ENCODE measurements at places on chromosomes 2 and 18.

- no peak for ATAC-seq
Measured at GRCh38 chr2:147567136-147567535, 277.7 kb upstream of the ACVR2A start.

DNA sequence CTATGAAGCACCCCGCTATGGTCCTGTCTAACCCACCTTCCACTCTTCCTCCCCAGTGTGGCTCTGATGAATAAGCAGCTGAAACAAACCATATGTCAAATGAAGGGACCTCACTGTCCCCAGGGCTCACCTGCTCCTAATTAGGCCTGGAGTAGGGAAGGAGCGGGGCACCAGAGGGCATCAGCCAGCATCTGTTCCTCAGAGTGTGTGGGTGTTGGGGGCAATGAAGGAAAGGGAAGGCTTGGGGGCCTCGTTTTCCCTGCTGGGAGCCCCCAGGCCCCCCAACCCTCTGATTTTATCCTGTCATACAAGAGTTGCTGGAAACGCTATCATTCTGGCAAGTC lies 274.7 kb downstream of the HAUS1 start:
- ATAC-seq, result no peak

- no peak for ATAC-seq
Measured at GRCh38 chr2:220785178-220785577, 786.9 kb downstream of the EPHA4 start.

DNA sequence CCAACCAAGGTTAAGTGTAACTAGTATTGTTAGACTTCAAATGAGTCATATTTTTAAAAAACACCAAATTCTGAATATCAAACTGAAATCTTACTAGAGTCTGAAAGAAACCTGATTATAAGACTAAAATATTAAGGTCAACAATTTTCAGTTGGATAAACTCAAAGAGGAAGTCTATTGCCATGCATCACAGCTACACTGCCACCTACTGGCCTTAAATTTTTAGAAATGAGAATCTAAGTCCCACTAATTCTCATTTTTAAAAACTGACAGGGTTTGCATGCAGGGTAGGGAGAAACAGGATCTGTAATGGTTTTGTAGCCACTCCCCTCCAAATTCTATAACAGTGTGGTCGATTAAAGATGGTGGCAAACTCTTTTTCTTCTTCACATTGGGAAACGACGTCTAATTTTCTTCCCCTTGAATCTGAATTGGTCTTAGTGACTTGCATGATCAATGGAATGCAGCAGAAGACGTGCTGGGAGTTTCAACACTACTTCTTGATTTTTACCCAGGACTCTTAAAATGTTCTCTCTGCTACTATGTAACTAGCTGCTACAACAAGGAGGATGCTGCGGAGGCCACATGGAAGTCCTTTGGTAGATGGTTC lies 176.1 kb upstream of the SESTD1 start:
- no peak for ATAC-seq

DNA sequence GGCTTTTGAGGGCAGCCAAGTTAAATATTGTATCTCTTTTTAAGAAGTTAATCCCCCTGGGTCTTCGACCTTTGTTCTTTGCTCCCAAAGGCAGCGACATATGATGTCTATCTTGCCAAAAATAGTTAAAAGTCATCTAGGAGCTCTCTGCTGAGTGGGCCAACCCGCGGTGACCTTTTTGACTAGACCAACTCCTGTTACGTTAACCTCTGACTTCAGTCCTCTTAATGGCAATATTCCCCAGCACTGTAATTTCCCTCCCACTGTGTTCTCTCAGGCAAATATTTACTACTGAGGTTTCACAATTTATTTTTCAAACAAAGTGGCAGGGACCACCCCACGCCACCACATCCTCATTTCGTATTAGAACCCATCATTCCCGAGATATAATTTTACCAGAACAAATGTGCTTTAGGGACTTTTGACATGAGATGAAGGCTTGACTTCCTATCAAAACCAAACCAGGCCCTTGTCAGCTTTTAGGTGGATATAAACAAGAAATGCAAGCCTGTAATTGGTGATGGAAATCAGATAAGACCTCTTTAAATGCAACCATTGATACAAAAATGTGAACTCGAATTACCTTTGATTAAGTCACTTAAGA lies 764.7 kb downstream of the SATB2 start:
- ATAC-seq, result no peak

DNA sequence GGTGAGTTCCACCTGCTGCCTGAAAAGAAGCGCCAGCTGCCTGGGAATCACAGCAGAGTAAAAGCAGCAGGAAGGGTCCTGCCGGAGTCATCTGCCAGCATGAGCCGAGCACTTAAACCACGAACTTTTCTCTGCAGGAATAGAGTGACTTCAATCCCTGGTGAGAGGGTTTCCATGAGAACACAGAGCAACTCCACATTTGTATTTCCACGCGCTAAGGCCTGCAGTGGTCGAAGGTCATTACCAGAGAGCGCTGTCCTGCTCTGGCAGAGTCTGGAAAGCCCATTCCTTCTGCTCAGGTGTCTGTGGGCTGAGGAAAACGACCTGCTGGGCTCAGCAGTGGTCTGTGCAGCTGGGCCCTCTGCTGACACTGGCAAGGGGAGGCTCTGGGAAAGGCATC lies 6.7 kb downstream of the PASK start:
- no peak for ATAC-seq

DNA sequence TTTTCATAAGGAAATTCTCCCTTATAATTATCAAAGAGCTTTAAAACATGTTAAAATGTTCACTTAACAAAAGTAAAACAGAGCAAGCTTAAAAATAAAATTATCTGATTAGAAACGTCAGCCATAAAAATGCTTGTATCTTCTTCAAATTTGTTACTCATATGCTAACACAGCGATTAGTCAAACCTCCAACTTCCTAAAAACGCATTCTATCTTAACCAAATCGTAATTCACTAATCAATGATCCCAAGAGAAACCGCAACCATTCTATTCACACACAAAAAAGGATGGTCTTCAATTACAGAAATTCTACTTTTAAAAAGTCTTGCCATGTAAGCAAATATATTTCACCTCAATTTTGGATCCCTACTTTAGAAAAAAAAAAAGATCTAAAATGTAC lies 1.9 kb downstream of the STK17B start:
- no peak for ATAC-seq

GRCh38 chr2:173280853-173281252 lies 73.8 kb upstream of the CDCA7 start:
- ATAC-seq, result no peak

GRCh38 chr18:31203794-31204148 lies 41.1 kb upstream of the DSC1 start:
- no peak for ATAC-seq

DNA sequence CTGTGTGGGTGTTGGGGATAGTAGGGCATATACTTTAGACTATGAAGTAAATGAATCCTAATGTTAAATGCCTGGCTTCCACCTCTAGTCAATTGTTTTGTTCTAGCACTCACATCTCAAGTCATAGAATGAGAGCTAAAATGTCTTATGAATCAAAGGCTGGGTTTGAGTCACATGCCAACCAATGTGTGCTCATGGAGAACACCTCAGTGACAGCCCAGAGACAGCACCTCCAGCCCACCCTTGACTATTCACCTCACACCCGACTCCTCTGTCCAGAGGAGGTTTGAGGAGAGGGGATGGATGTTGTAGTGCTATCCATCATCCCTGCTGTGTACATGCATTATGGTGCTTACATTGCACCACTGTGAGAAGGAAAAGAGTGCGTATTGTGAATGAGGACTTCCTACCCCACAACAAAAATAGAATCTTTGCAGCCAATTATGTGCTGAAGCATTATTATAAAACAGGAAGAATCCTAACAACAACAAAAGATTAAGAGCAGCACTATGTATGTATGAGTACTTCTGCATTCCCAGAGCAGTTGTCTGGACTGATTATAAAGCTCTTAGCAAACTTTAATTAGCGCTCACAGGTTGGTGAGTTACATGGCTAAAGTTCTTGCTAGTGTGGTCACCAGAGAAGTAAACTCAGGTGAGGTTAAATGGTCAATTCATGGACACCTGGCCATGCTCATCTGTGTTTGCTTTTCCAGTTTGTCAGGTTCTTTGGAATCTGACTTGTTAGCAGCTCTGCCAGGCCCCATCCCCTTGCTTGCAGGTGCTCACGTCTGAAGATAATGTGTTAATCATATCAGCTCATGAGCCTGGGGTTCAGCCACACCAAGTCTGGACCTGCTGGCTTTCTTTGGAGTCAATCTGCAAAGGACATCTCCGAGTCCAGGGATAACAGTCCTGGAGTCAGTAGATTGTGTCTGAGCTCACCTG lies 55.3 kb upstream of the NABP1 start:
- peak; percentile 72 for ATAC-seq

DNA sequence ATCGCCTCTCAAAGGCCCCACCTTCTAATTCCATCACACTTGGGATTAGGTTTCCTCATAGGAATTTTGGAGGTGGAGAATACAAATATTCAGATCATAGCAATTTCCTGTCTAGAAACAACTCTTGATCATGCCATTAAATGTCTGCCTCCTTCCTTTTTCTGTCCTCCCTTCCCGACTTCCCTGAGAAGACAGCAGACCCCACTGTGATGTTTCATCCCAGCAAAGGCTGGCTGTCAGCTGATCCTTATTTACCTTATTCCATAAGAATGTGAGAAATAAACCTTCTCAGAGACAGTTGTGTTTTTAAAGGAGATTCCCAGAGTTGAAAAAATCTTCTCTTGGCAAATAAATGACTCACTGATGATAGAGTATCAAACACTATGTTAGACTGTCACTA lies 133.9 kb downstream of the TDRD15 start:
- no peak for ATAC-seq

- ATAC-seq, result no peak
Measured at GRCh38 chr2:96409820-96410164, 74.2 kb downstream of the NCAPH start.

DNA sequence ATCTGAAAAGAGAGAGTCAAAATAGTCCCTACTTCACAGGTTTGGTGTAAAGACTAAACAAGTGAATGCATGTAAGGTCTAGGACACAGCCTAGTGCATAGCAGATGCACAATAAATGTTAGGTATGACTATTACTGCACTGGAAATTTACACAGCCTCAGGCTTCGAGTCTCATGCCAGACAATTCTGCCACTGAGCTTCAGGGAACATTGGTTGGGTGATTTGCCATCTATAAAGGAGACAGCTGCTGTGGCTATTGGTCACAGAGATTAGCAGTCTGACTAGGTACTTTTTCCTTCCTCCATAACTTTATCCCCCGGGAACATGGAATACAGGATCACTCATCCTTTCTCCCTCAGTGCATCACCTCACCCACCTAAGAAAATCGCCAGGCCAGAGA lies 89.2 kb downstream of the FAM124B start:
- ATAC-seq, result no peak

GRCh38 chr2:216653093-216653799 lies 20.0 kb downstream of the IGFBP2 start:
- no peak for ATAC-seq

GRCh38 chr2:238027058-238027457 lies 33.7 kb upstream of the SCLY start:
- no peak for ATAC-seq

- ATAC-seq, result no peak
Measured at GRCh38 chr2:216341121-216341520, 31.2 kb downstream of the MARCHF4 start.

DNA sequence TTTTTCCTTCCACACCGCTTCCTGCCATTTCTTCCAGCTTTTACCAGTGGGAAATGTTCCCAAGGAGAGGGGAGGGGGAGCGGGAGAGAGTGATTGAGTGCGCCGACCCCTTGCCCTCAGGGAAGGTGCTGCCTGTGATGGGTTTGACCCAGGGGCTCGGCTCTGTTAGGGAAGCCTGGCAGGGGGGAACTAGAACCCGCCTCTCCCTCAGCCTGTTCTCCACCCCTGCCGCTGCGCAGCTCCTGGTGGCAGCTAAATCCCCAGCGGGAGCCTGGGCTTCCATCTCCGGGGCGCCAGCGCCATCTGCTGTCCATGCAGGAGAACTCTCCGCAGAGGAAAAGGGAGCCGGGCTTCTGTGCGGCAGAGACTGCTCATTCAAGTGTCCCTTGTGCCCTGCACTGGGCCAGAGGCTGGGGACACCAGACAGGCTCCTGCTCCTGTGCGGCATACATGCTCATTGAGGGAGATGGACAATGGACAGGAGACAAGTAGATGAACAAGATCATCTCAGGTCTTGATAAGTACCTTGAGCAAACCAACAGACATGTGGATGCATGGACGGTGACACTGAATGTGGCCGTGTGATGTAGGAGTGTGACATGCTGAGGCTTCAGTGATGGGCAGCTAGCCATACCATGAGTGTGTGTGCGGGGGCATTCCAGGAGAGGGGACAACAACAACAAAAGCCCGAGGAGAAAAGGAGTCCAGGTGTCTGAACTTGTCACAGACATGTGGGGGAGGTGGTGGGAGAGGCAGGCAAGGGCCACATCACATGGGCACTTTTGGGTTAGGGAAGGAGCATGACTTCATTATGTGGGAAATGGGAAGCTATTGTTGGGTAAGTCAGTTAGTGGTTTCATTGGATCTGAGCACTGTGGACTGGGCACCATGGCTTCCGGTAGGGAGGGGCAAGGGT lies 13.3 kb downstream of the CHPF start:
- ATAC-seq, result peak; percentile 88

- ATAC-seq, result peak; percentile 96
Measured at GRCh38 chr2:28583899-28584553, 88.2 kb downstream of the PLB1 start.

- ATAC-seq, result no peak
Measured at GRCh38 chr18:66582211-66582610, 21.7 kb downstream of the CDH19 start.

DNA sequence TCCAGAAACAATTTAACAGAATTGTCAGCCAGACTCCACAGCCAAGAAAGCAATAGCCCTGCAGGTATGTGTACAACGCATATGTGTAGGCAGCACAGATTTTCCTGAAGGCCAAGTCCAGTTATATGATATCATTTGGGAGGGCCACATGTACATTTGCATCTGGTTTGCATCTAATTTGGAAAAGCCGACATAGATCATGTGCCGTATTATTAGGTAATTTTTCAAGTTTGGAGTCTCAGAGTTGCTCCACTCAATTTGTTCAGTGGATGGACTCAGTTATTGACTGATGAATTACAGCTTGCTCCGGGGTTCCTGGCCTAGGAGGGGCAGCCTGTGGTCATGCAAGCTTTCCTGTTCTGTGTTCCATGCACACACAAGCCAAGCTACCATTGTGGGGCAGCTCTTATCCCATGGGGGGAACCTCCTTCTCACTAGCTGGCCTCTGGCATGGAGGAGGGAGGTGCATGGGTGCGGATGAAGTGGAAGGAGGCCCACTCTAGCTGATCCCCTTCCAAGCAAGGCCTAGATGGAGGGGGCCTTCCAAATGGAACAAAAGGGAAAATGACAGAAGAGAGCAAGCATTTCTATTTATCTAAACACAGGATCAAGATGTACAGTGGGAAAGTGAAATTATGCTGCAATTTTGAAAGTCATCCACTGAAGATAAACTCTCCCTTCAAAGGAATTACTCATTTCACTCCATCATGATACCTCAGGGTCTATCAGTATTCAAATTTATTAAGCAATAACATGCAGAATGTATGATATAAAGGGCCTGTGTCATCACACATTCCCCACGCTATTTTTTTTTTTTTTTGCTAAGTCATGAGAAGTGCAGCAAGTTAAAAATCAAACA lies 202.6 kb upstream of the SMAD2 start:
- no peak for ATAC-seq

GRCh38 chr2:45229411-45229810 lies 220.2 kb upstream of the SIX2 start:
- no peak for ATAC-seq
